ENCODE measurements at places on chromosomes 3 and 15.

DNA sequence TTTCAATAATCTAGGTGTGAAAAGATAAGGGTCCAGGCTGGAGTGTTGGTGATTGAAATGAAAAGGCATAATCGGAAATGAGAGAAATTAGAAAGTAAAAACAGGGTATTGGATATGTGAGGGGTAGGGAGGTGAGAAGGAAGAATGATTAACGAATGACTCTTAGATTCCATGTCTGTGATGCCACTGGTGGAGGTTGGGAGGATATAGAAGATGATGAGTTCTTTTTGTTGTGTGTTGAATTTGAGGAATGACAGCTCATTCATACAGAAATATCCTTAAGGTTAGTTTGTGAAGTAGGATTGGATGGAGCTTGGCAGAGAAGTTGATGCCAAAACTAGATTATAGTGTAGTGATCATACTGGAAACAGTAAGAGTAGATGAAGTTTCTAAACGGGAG, 72.2 kb upstream of the CCNL1 start:
- DNase-seq = no peak

- no peak for DNase-seq
Measured at GRCh38 chr15:59105854-59106253, 908 bp downstream of the CCNB2 start.

GRCh38 chr3:149609595-149609994, 48.2 kb downstream of the WWTR1 start:
- no peak for DNase-seq

GRCh38 chr15:65824941-65825544, 33.0 kb upstream of the DENND4A start:
- DNase-seq = no peak

DNA sequence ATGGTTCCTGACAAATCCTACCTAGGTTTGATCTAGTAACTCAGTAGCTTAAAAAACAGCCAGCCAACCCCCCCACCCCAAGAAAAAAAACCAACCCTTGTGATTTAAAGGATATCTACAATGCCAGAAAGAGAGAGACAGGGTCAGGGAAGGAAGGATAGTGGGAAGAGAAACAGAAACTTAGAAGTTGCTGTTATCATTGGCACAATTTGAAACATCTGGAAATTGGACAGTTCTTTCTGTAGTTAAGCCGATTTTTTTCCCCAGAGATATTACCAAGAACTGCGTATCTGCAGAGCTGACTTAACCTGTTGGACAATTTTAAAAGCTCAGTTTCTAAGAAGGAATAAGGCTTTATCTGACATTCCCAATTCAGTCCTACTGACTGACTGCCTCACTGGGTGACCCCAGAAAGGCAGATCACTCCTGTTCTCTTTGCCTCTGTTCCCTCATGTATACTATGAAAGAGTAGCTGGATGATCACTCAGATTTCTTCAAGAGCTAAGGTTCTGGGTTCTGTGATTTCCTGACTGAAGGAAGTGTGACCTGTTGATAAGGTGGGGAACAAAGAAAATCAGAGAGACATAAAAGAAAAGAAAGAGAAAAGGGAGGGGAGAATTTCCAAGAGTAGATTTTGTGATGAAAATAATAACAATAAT, 128.3 kb downstream of the MAP2K5 start:
- no peak for DNase-seq

- no peak for DNase-seq
Measured at GRCh38 chr3:60673123-60673522, 578.1 kb downstream of the FHIT start.

GRCh38 chr3:14522768-14523167, 17.4 kb downstream of the GRIP2 start:
- DNase-seq = no peak

DNA sequence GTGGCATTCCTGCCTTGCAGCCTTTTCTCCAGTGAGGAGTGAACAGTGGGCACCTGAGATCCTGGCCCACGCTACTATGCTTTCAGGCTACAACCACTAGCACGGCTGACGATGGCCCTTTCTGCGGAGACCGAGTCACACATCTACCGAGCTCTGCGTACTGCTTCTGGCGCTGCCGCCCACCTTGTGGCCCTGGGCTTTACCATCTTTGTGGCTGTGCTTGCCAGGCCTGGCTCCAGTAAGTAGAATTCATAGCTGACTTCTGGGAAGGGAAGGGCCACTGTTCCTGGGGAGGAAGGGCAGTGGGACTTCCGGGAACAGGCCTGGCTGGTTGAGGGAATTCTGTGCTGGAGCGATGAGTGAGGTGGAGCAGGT, 648 bp downstream of the CYB561D2 start:
- DNase-seq = no peak

DNA sequence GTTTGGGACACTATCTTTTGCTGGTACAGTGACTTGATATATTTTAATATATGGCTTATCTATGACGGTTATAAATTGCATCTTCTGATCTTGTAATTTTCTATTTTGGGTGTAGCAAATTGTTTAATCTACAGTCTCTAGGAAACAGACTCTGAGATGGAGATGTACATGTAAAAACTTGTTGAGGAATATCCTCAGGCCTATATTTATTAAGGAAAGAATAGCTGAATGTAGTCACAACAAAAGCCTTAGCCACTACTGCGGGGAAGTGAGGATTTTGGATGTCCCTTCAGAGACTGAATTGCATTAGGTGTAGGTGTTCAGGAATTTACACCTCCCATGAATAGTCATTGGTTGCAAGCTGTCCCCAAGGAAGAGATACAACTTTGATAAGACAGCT, 13.8 kb upstream of the OR5K3 start:
- no peak for DNase-seq

- DNase-seq = peak; percentile 18
Measured at GRCh38 chr3:53238051-53238850, 17.6 kb downstream of the TKT start.

- no peak for DNase-seq
Measured at GRCh38 chr15:63194880-63195568, 5.6 kb downstream of the RAB8B start.

- DNase-seq = peak; percentile 24
Measured at GRCh38 chr3:9778143-9779074, 8.7 kb upstream of the CAMK1 start.

- no peak for DNase-seq
Measured at GRCh38 chr15:32682977-32683630, 34.7 kb upstream of the GREM1 start.

DNA sequence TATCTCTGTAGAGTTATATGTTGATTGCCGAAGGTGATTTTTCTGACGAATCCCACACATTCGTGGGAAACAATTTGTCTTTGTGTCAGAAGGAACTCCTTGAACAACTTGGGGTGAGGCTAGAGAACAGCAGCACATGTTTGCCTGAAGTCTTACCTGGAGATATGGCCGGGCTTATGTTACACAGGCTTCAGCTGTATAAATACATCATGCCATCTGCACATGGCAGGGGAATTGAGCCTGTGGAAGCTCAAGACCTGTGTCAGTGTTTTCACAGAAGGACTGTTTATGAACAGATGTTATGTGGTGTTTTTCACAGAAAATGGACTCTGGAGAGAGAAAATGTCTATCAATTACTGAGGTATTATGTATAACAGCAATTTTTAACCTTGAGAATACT, 203.6 kb upstream of the MDFIC2 start:
- no peak for DNase-seq

DNA sequence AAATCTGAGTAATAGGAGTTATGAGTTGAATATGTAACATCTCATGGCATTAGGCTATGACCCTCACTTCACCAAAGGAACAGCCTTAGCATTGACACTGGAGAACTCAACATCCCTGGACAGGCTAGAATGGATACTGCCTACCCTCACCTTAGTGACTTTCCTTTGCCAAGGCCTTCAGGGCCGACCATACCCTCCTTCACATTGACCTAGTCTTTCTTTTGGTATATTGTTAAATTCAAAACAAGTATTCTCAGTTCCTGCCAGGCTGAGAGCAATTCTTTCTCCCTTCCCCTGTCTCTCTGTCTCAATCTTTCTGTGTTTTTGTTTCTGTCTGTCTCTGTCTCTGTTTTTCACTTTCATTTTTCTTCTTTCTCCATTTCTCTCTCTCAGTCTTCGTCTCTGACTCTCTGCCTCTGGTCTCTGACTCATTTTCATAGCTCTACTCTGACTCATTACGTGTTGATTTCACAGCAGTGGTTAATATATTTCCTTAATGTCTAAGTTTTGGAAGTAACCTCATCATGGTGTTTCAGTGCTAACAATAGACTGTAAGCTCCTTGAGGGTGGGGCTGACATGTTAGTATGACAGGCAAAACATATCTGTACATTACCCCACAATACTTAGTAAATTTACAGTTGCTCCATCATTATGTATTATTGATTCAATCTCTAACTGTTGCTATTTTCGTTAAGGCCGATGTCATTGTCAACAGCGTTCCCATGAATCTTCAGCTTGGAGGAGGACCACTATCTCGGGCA, 32.5 kb downstream of the PARP15 start:
- DNase-seq = no peak

GRCh38 chr3:28320981-28321380, 27.5 kb upstream of the ZCWPW2 start:
- DNase-seq = no peak

- DNase-seq = no peak
Measured at GRCh38 chr3:47475029-47475569, 642 bp downstream of the SCAP start.

- DNase-seq = no peak
Measured at GRCh38 chr15:40633178-40633577, 39.1 kb downstream of the KNL1 start.

DNA sequence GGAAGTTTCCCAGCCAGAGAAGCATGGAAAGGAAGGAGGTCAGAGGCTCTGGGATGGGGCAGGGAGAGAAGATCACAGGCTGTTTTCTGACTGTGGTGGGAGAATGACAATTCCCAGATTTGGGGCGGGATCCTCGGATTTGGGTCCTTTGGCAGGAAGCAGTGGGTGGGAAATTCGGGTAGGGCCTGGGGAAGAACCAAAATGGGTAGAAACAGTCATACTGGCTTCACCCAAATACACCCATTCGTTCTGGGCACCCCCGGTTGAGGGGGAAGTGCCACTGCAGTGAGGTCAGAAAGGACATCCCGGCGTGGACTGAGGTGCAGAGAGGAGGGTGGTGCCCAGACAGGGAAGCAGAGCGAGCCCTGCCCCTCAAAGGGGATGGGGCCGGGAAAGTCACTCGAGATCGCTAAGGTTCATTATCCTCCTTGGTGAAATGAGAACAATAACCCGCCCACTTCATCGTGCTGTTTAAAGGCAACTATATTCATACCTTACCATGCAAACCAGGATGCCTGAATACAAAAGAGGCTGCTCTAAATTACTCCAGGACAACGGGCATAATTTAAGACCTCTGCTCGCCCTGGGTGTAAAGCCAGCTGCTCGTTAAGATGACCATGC, 28.8 kb downstream of the TNK2 start:
- DNase-seq = no peak

DNA sequence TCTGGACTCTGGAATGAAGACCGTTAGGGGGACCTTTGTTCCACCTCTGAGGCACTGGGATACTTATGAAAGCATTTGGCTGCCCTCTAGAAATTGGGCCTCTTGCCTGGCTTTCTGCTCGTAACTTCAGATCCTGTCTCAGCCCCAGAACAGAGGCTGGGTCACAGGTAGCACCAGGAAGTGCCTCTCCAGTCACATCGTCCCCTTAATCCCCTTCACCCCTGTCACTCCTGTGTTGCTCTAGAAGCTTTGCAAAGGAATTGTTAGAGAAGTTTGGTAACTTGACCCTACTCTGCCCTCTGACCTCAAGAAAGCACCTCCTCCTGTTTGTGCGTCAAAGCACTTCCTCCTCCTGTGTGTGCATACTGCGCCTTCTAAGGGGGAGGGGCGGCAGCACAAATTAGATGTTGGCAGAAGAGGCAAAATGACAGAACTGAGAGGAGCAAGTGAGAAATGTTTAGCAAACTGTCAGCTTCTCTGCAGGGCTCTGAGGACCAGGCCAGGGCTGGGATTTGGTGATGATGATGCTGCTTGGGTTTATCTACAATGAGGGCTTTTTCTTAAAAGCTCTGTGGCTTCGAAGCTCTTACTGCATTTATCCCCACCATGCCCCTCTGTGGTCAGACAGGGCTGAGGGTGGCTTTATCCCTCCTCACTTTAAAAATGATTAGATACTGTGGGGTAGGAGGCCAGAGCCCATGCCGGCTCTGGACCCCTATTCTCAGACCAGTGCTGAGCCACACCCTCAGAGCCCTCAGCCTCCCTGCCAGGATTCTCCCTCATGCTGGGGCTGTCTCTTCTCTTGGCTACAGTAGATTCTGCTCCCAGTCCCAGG, 76.2 kb downstream of the LARS2 start:
- no peak for DNase-seq

GRCh38 chr15:70299931-70300869, 202.5 kb upstream of the TLE3 start:
- no peak for DNase-seq

DNA sequence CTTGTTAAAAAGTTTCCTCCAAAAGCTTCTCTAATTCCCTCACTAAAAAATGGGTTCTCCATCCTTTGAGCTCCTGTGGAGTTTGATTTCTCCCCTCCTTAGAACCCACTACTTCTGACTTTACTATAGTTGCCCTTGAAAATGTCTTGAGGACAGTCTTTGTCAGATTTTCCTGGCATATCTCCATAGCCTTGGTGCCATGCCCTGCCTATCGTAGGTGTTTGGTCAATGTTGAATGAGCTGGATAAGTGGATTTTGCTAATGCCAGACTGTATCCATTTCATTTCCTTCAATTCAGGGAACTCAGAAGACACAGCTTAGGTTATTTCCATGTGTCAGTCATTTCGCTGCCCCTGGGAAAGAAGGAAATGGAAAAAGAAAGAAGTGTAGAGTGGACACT, 40.6 kb downstream of the TMEM266 start:
- DNase-seq = no peak

DNA sequence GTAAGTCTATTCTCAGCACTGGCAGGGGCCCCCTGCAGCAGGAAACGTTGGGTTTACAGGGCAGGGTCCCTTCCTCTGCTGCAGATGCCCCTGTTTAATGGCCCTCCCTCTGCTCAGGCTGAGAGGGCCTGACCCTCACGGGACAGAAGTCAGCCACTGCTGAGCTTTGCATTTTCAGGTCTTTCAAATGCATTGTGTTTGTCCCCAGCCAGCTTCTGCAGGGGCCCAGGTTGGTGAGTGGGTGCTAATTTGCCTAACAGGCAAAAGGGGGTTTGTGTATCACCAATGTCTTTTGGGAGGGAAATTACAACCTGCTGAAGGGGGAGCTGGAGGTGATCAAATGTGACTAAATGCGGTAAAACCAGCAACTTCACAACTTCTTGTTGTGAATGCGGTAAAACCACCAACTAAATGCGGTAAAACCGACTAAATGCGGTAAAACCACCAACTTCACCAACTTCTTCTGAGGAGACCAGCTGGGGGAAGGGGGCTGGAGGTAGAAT, 44.8 kb upstream of the UBE2E1 start:
- no peak for DNase-seq

DNA sequence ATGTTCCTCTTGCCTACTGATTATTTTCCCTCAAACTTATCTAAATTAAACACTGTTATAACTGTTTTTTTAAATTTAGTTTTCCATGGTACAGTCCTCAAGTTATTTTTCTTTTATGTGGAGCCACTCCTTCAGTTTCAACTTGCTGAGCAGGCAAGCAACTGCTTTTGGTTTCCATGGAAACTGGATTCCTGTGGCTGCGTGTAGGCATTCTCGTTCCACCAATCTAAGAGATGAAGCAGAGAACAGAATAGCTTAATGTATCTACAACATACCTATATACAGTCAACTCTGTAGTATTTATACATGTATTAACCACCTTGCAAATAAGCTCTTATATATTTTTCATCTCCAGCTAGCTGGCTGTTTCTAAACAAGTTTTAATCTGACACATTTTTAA, 25.8 kb upstream of the ANXA2 start:
- no peak for DNase-seq

Measured in GOT3 (cell line).